ENCODE measurements at places on chromosomes 13 and 19.
A peak's percentile ranks its signal among the peaks of the same experiment; 100 is the strongest.

DNA sequence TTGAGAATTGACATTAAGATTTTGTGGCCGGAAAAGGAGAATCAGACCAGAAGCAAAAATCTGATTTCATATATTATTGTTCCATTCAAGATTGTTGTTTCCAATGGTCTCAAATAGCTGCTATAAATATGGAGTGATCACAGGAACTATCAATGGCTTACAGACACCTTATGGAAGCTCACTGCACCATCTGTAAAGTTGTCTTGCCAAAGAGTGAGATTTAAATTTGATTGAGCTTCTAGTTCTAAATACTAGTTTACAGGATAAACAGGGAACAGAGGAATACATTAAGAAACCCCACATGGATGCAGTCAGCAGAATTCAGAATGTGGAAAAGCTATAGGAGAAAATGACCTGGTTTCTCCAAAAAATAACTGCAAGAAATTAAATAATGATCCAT, 47.0 kb upstream of the CALM3 start:
- DNase-seq, result no peak

- no peak for DNase-seq
Observed at GRCh38 chr13:106756446-106756845, 188.5 kb upstream of the ARGLU1 start.

DNA sequence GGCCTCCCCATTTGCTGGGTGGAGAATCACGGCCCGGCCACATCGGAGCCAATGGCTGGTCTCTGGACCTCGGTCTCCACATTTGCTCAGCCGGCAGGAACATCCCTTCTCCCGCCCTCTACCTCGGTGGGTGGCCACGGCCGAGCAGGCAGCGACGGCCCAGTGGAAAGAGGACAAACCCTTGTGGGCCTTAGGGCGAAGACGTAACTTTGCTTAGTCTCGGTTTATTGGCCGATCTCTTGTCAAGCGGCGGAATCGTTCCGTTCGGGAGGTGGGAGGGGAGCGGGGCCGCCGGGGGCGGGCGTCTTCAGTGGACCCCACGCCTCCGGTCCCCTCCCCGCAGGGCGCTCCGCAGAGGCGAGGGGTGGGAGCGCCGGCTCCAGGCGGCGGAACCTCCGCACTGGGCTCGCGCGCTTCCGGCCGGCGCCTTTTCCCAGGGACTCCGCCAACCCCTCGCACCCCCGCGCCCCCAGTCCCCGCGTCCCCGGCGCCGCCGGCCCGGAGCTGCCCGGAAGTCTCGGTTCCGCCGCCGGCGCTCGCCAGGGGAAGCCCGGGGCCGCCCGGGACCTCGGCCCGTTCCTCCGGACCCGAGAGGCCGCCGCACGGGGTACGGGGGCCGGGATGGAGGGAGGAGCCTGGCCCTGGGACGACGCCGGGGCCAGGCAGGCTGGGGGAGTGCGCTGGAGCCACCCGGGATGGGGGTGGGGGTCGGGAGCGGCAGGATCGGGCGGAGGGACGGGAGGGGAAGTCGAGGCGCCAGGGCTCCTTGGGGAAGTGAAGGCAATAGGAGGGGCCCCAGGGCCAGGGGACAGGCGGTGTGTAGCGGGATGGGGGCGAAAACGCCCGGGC, at the start of gene ZNF580:
ZNF580 (plus strand) TSS at position 426 of the 849 bp plus-strand sequence. CDS start 1,507 bp downstream, outside the sequence.
- DNase-seq, result peak; percentile 83

DNA sequence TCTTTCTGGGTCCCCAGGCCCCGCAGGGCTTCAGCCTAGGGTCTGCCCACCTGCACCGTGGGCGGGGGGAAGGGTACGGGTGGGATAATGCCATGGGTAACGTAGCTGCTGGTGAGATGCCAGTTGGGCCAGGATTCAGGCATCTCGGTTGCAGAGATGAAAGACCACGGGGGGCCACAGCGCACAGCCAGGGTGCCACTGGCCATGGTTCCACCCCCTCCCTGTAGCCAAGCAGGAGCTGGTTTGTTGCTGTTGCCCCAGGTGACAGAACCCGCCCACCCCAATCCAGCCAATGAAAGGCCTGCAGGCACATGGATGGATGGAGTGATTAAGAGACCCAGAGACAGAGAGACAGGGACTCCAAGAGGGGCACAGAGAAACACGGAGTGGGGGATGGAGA, 1.0 kb upstream of the CGB7 start:
- peak; percentile 43 for DNase-seq

DNA sequence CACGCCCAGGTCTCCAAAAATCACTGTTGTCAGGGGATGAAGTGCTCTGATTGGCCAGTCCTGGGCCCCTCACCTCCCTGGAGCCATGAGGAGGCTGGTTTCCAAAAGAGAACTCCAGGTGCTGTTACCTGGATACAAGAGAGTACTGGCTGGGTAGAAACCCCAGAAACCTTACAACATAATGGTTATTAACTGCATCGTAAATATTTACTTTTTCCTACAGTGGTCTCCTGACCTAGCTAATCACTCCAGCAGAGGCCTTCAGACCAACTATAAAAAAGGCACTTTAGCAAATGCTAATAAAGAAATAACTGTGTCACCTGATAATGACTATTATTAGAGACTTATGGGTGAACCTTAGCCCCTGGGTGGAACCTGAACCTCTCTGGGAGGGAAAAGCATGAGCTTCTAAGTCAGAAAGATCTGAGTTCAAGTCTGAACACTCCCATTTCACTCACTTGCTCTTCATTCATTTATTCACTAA, 1.5 kb upstream of the IGSF23 start:
- DNase-seq, result no peak

GRCh38 chr19:49393881-49394280, 5.8 kb downstream of the KASH5 start:
- no peak for DNase-seq

- no peak for DNase-seq
Observed at GRCh38 chr13:25172303-25172630, 179 bp upstream of the AMER2 start.

DNA sequence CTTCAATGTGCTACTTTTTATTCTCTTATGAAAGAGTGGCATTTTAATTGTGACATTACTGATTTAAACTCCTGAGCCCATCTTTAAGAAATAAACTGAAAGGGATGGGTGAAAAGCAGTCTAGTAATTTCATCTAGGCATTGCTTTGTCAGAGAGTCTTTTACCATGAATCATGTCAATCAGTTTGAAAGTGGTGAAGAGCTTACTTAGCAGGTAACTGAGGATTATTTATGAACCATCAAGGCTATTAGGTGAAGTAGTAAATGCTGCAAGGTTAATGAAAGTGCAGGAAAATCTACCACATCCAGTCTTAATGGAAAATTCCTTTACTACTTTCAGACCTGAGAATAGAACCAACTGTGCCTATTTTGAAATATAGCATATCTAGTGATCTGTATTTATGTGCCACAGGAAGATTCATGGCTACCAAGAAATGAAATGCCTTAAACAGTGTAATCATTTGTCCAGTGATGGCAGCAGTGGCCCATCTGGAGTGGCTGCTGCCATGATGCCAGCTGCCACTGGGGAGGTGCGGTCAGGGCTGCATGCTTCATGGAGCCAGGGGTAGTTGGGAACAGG, 368.9 kb downstream of the SLITRK6 start:
- no peak for DNase-seq

- DNase-seq, result no peak
Observed at GRCh38 chr13:66503890-66504289, 726.2 kb downstream of the PCDH9 start.

DNA sequence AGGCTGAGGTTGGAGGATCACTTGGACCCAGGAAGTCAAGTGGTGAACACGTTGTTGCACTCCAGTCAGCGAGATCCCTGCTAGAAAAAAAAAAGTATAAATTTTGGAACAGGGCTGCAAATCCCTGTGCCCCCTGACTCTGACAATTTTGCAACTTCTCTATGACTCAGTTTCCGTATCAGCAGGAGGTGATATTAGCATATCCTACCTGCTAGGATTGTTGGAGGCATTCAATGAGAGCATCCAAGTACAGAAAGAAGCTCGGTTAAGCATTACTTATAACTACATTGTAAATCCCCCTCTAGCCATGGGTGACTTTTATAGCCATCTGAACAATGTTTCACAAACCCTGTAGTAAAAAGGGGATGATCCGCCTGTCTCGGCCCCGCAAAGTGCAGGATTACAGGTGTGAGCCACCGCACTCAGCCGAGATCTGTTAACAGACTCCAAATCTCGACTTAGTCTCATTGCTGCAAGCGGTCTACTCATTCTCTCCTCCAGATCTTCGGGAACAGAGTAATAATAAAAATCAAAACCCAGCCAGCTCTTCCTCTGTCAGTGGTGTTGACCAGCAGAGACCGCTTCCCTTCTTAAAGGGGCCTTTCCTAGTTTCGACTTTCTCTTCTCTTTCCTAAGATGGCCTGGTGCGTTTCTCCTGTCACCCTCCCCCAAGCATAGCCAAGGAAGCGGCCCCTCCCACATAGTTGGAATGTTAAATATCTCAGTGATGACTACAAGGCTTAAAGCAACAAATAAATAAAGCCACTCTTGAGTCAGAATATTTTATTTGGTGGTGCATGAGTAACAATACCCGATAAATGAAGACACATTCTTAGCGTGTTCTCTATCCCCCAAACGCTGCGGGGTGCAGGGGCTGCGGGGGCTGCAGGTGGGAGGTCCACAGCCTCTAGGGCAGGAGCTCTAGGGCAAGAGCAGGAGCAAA, 10.3 kb upstream of the BICRA start:
- DNase-seq, result peak; percentile 99

DNA sequence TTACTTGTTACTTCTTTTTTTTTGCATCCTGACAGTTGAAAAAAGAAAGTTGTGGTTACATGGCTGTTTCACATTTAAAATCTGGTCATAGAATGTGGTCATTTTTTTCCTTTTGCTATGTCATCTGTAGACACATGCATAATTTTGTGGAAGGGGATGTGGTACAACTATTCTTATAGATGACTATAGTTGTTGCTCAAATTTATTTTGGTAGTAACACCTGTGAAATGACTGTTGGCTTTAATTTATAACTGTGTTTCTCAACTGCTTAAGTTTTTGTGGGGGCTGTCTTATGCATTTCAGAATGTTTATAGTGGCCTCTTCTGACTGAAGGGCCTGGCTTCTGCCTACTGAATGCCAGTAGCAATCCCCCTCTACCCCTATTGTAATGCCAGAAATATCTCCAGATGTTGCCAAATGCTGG, 130.5 kb downstream of the PAN3 start:
- DNase-seq, result no peak

- DNase-seq, result no peak
Observed at GRCh38 chr19:3033595-3034405, 4.7 kb upstream of the TLE2 start.

DNA sequence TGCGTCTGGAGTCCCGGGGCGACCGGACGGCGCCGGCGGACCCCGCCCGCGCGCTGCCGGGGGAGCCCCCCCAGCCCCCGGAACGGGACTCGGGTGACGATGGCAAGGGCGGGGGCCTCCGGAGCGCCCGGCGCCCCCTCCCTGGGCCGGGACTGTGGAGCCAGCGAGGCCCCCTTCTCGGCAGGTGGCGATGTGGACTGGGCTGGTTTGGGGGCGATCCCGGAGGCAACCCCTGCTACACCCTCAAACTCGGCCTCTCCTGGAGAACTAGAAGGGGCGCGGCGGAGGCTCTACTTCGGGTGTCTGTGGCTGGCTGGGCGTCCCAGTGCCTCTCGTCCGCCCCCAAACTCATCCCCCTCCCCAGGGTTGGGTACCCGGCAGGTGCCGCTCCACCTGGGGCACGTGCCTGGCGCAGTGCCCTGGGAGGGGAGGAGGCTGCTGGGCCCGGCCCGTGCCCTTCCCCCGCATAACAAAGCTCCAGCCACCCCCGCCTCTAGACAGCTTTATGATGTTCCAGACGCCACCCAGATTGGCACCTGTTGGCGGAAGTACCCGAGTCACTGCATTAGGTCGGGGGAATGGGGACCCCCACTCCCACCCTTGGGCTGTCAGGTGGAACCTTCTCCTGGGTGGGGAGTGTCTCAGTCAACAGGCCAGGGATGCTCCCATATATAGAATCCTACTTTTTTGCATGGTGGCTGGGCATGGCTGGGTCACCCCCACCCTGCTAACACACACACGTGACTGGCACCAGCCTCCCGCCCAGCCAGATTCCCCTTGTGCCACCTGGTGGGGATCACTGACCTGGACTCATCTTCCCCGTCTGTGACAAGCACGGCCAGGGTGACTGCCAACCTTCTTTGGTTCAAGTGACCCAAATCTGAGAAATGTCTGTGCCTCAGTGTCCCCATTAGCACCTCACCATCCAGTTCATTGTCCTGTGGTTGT, 722 bp downstream of the PKN1 start:
- DNase-seq, result no peak

- DNase-seq, result no peak
Observed at GRCh38 chr13:98974053-98974452, 3.8 kb downstream of the DOCK9 start.

DNA sequence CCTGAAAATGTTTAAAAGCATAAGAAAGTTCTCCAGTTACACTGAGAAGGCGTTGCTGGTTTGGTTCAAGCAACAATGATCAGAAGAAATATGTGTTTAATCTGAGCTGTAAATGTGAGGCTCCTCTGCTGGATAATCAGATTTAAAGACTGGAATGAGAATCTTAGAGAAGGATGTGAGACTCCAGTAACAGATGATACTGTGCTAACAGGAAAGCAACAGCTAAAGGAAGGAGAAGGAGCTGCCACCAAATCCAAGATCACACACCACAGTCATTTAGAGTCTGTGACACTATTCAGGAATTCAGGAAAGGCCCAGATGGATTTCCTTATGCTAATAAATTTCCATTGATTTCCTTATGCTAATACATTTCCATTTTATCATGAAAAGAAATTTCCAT, 16.9 kb downstream of the DCLK1 start:
- no peak for DNase-seq

DNA sequence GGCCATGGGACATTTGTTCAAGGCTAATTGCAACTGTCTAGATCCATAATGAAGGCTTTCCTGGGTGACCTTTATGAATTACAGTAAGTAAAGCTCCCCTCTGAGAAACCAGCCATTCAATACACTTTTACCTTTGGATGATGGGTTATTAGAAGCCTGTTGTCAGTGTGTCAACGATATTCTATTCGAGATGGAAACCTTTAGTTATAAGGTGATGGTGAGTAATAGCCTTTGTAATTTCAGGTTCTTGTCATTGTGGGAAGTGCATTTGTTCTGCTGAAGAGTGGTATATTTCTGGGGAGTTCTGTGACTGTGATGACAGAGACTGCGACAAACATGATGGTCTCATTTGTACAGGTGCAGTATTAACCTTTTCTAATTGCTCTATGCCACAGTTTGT, 261.7 kb downstream of the ITGBL1 start:
- DNase-seq, result no peak

GRCh38 chr13:49183672-49184325, 36.3 kb upstream of the MLNR start:
- no peak for DNase-seq

- no peak for DNase-seq
Observed at GRCh38 chr13:31121379-31122140, 40.1 kb downstream of the HSPH1 start.
